ENCODE measurements at places on chromosomes 12 and 14.

GRCh38 chr12:69872804-69873203 lies 47.8 kb downstream of the MYRFL start:
- no peak for DNase-seq

- no peak for DNase-seq
Measured at GRCh38 chr14:86936556-86936955, 1056.4 kb downstream of the GALC start.

DNA sequence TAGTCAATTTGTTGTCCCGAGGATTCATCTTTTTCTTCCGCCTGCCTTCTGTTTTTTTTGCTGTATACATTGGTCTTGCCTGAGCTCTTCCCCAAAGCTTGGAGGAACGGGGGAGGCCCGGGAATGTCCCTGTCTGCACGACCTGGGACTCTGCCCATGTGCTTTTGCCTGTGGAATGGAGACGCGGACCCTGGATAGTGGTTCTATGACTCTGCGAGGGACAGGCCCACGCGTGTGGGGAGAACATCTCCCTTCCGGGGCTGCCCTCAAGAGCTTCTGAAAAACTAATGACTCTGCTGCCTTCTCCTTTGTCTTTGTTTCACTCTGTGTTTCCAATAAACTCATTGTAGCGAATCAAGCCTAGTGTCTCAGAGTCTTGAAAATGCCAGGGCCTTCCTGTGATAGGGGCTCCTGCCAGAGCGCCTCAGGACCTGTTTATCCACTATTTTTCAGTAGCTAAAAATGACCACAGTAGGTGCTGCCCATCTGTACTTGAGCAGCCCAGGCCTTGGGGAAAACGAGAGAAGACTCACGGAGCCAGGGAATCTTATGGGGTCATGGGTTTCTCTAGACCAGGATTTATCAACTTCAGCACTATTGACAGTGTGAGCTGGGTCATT lies 12.3 kb downstream of the KRT83 start:
- no peak for DNase-seq

DNA sequence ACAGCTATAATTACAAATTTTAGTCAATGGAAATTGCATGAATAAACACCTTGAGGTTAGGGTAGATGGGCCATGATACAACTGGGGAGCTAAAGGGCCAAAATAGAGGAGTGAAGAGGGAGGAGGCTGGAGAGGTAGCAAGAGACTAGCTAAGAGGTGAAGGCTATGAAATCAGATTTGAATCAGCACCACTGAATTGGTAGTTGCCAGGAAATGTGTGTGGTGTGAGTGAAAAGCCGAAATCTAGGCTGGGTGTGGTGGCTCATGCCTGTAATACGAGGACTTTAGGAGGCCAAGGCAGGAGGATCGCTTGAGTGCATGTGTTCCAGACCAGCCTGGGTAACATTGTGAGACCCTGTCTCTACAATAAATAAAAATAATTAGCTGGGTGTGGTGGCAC lies 22.7 kb downstream of the YY1 start:
- no peak for DNase-seq

DNA sequence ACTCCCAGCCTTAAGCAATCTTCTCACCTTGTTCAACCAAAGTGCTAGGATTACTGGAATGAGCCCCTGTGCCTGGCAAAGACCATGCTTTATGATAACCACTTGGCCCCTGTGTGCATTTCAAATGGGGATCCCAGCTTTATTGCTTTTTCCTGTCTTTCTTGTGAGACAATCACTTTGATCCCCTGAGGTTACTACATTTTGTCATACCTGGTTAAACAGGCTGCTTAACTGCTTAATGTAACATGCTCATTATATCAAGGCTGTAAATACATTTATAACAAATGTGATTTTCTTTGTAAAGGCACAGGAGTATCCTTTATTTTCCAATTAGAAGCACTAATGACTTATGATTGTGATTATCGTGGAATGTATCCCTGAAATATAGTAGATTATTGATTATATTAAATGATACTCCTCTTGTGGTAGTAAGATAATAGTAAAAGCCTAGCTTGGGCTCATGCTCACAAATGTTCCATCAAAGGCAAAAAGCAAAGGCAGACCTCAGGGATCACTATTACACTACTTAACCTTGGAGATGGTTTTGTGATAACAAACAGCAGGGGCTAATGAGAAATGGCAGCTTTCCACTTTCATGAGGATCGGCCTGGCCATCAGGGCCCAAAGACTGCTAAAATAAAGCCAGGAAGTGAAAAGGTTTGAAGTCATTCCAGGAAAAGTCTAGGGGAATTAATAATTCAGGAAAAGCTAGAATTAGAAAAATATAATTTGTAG lies 290.8 kb upstream of the MDGA2 start:
- no peak for DNase-seq

DNA sequence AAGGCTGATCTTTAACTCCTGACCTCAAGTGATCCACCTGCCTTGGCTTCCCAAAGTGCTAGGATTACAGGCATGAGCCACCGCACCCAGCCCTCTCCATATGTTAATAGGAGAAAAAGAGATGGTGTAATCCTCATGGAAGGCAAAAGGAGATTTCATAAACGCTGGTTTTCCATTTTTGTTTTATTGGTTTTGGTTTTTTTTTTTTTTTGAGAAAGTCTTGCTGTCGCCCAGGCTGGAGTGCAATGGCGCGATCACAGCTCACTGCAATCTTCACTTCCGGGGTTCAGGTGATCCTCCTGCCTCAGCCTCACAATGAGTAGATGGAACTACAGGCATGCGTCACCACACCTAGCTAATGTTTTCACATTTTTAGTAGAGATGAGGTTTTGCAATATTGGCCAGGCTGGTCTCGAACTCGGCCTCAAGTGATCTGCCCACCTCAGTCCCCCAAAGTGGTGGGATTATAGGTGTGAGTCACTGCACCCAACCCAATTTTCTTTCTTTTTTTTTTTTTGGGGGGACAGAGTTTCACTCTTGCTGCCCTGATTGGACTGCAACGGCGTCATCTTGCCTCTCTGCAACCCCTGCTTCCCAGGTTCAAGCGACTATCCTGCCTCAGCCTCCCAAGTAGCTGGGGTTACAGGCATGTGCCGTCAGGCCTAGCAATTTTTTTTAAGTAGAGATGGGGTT lies 8.1 kb downstream of the PTGES3 start:
- DNase-seq: no peak

DNA sequence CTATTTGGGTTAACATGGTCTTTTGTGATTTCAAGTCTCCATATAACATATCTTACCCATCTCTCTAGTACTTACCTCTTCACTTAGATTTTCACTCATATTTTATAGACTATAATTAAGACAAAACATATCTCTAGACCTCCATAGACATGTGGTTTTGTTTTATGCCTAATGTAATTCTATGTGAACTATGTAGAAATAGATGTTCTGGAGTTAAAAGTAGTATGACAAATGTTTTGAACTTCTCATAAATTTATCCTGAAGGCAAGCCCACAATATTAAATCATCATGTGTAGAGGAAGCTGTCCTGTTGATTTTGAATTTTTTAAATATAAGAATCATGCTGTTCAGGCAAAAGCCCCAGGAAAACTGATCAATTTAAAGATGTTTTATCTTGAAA lies 169.2 kb downstream of the SYT1 start:
- DNase-seq: no peak

DNA sequence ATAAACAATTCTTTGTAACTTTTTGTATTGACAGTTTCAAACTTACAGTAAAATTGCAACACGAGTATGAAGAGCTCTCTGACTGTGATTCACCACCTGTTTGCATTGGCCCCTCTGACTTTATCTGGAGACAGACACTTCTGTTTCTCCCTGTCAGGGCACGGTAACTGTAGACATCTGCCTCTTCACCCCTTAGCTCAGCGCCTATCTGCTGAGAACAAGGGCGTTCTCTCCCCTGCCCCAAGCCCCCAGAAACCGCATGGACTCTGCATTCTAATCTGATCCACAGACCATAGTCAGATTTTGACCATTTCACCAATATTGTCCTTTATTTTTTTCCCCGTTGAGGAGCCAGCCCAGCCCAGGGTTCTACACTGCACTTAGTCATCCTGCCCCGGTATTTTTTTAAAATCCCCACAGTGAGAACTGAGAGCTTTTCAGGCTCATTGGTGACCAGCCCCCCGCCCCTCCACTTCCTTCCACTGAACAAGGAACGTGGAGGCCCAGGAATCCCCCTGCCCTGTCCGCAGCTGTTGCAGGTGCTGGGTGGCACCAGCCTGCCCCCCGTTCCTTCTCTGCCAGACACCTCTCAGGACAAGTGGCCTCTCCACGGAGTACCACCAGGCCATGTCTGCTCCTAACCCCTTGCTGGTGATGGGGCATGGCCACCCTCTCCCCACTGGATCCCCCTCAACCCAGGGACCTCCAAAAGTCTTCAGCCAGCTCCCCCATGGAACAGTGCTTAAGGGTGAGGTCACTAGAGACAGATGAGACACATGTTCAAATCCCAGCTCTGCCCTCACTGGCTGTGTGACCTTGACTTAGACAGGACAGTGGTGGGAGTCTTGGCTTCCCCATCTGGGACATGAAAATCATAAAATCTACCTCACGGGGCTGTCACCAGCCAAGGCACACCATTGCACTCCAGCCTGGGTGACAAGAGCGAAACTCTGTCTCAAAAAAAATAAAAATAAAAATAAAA lies 11.2 kb downstream of the RHOF start:
- DNase-seq: peak; percentile 61

GRCh38 chr14:79906994-79907393 lies 304.3 kb downstream of the DIO2 start:
- no peak for DNase-seq

DNA sequence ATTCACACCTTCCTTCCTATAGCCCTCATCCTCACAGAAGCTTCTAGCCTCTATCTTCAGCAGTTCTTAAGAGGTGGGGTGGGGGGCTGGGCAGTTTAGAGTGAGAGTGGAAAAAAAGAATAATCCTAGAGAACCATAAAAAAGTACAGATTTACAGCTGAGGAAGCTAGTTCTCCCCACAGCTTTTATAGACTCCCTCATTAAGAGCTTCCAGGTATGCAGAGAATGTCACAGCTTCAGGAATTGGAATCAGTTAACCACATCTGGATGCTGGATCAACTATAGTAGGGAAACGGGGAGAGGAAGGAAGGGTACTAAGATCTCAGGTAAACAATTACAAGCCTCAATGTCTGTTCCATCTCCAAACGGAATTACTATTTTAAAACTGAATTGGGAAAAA lies 12.3 kb downstream of the GDF11 start:
- no peak for DNase-seq

GRCh38 chr14:55446833-55447232 lies 6.4 kb upstream of the TBPL2 start:
- DNase-seq: peak; percentile 70

DNA sequence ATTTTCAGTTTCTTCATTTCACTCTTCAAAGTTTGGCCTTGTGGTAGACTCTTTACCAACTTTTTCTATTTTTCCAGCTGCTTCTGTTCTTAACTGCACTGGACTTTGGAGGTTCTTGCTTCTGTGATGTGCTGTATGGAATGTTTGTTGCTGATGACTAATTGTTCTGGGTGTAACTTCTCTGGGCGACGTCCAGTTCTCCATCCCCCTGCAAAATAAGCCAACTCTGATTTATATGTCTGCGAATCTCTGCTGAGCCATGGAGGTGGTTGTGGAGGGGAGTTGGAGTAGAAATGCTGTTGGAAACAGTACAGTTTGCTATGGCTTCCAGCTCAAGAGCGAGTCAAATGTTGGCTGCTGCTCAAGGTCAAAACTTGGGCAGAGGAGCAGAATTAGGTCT lies 113.9 kb upstream of the DYRK2 start:
- peak; percentile 60 for DNase-seq

DNA sequence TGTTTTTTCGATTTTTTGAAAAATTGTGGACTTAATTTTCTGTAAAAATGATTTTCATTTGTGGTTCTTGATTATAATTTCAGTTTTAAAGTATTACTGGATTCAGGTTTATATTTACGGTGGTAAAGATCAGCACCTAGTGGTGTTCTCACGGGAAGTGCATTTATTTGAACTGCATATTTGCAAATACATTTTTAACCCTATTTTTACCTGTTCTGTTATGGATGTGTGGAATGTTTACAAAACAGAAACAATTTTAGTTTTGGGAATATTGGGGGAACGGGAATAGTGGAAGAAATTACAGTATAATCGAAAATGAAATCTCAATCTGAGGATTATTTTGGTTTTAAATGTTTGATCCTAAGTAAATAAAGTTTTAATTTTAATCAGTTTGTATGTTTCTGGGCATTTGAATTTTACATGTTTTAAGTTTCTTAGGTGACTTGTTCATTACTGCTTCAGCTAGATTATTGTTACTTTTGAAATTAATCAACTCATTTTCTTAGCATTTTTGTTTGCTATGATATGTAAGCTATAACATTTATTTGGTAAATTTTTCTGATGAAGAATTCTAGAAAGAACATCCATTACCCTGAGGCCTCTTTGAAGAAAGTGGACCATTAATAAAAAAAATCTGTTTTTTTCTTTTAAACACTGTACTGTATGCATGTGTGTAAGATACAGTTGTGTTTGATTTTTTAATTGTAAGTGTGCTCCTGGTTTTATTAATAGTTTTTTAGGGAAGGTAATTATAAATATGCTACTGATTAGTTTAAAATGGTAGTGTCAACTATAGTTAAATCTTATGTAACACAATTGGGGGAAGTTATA lies 942 bp downstream of the ATF7IP start:
- no peak for DNase-seq

DNA sequence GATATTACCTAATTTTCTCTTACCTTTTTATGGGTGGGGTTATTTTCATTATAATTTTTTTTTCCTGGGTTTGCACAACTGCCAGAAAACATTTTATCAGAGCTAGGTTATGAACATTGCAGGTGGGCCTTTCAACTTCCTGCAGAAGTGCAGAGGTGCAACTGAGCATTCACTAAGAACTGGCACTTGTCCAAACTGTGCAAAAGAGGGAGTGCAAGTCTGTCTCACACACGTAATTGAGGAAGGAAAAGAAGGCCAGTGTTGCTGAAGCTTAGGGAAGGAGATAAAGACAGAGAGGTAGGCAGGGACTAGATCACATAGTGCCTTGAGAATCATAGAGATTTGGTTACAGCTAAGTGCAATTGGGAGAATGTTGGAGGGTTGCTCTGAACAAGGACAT lies 14.1 kb upstream of the AMN1 start:
- no peak for DNase-seq

DNA sequence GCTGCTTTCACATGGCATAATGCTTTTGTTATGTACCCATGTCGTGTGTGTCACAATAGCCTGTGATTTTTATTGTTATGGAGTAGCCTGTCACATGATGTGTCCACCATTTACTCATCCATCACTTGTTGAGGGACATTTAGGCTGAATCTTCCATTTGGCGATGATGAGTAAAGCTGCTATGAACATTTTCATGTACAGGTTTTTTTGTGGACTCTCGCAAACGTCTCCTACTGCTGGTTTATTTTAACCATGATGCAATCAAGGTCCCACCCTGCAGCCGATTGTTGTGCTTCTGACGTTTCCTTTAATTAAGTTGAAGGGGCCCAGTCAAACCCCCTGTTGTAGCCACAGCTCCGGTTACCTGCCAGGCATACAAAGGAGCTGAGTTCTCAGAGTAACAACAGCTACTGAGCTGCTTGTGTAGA lies 63.2 kb downstream of the ZNF664 start:
- no peak for DNase-seq

- DNase-seq: no peak
Measured at GRCh38 chr14:44211718-44212117, 295.4 kb downstream of the FSCB start.

Measured in mesenchymal stem cell (in vitro differentiated cells and primary cell).